ENCODE measurements at places on chromosomes 11 and 22. TPM values are rescaled to one million over a fixed set of nuclear protein-coding genes. Genes with fewer than 3 reads are reported as not detected.
A peak's percentile ranks its signal among the peaks of the same experiment; 100 is the strongest.

The NLRP14 gene
- total RNA-seq: not detected

The BARX2 gene
- total RNA-seq: not detected

The MMP7 gene
- total RNA-seq: not detected

DNA sequence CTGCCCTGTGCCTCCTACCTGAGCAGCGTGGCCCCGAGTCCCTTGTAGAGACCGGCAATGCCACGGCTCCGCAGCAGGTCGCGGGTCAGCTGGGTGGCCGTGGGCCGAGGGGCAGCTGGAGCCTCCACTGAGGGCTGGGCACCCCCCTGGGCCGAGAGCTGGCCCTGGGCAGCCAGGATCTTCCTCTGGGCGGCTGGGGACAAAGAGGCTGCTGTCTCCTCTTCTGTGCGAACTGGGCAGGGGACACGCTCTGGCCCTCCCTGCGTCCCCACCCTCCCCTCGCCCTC lies 2.6 kb upstream of the CEND1 start:
- no peak overlapping the region for H3K4me3 ChIP-seq
- H3K4me1 ChIP-seq: peaks cover 21% of the 10 kb centered on the region
- H3K27me3 ChIP-seq: no peaks in the 10 kb centered on the region
- no peaks in the 10 kb centered on the region for H3K36me3 ChIP-seq

GRCh38 chr22:20087319-20088262 lies 7.5 kb downstream of the DGCR8 start:
- DNase-seq: no peak
- peaks cover 4% of the 10 kb centered on the region for H3K4me1 ChIP-seq

DNA sequence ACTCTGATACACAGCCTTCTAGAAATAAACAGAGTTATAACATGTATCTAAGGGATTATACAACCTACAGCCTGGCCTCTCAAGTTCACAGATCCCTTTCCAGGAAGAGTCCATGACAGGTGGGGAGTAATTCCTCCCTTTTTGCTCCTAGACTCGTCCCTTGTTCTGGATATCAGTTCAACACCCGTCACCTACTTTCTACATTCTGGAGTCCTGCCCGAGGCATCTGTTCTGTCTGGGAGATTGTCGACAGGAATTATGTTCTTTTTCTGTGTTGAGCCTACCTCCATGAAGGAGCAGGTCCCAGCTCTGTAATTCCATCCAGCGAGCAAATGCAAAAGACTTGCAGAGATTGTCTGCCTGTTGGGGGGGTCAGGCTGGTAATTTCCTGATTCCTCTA lies 224.6 kb upstream of the NTM start:
- H3K36me3 ChIP-seq: no peaks in the 10 kb centered on the region
- H3K4me1 ChIP-seq: no peaks in the 10 kb centered on the region
- DNase-seq: no peak

GRCh38 chr11:107951155-107951554 lies 22.9 kb downstream of the RAB39A start:
- no peak overlapping the region for H3K4me3 ChIP-seq
- H3K4me1 ChIP-seq: no peaks in the 10 kb centered on the region
- H3K27ac ChIP-seq: no peak overlapping the region

DNA sequence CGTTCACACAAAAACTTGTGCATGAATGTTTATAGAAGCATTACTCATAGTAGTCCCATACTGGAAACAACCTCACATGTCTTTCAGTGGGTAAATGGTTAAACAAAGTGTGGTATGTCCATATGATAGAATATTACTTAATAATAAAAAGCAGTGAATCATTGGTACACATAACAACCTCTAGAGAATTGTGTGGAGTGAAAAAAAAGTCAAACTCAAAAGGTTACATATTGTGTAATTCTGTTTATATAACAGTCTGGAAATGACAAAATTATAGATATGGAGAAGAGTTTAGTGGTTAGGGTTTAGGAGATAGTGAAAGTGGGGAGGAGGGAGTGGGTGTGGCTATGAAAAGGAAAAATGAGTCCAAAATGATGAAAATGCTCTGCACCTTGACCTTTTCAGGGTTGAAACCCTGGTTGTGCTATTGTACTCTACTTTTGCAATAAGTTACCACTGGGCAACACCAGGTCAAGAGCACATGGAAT lies 243.4 kb upstream of the DDI1 start:
- H3K4me1 ChIP-seq: no peaks in the 10 kb centered on the region
- DNase-seq: no peak
- H3K36me3 ChIP-seq: no peaks in the 10 kb centered on the region

DNA sequence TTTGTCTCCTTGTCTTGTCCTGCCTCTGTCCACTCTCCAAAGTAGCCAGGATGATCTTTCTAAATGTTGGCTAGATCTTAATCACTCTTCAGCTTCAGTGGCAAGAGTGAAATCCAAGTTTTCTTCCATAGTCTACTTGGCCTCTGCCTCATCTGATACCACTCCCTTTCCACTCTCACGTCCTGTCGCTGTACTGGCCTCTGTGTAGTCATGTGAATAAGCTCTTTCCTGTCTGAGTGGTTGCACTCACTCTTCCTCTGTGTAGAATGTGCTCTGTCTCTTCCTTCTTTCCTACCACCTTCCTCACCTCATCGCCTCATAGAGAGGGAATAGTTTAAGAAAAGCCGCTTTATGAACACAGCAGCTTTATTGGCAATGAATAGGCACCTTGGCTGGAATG lies 86.5 kb downstream of the WNT11 start:
- no peaks in the 10 kb centered on the region for H3K36me3 ChIP-seq
- no peak overlapping the region for H3K27ac ChIP-seq
- no peaks in the 10 kb centered on the region for H3K4me1 ChIP-seq
- no peaks in the 10 kb centered on the region for H3K27me3 ChIP-seq

DNA sequence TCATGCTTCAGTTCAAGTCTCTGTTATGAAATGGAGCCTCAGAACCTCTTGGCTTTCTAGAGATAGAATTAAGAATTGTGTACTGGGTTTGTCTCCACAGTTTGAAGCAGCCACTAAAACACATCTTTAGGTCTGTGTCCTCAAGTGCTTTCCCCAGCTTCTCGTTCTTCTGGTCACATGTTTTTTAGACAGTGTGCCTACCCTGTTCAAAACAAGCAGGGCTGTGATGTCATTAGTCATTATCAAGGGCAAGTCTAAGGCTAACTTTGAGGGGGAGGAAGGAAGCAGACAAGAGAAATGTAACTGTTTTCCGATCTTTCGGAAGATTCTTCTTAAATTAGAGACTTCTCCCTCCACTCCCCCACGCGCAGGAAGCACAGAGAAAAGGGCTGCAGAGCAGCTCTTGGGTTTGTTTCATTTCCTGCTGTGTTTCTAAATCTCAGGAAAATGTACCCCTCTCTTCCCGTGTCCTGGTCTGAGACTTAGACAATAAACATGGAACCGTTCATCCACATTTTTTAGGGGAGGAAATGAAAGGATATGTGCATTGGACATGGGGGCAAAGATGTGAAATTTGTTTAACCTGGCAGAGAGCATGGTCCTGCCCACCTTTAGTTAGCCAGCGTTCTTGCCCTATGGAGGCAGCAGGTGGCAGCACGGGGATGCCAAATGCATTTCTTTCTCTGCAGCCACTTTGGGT lies 3.1 kb downstream of the AKIP1 start:
- no peaks in the 10 kb centered on the region for H3K27me3 ChIP-seq
- no peak for DNase-seq
- no peak overlapping the region for H3K27ac ChIP-seq
- H3K4me3 ChIP-seq: no peak overlapping the region
- peaks cover 27% of the 10 kb centered on the region for H3K36me3 ChIP-seq

GRCh38 chr11:62600367-62601121 lies 1.1 kb downstream of the MTA2 start:
- peak overlapping the region; percentile 90 for H3K4me3 ChIP-seq
- no peak for DNase-seq
- H3K4me1 ChIP-seq: peaks cover 28% of the 10 kb centered on the region

DNA sequence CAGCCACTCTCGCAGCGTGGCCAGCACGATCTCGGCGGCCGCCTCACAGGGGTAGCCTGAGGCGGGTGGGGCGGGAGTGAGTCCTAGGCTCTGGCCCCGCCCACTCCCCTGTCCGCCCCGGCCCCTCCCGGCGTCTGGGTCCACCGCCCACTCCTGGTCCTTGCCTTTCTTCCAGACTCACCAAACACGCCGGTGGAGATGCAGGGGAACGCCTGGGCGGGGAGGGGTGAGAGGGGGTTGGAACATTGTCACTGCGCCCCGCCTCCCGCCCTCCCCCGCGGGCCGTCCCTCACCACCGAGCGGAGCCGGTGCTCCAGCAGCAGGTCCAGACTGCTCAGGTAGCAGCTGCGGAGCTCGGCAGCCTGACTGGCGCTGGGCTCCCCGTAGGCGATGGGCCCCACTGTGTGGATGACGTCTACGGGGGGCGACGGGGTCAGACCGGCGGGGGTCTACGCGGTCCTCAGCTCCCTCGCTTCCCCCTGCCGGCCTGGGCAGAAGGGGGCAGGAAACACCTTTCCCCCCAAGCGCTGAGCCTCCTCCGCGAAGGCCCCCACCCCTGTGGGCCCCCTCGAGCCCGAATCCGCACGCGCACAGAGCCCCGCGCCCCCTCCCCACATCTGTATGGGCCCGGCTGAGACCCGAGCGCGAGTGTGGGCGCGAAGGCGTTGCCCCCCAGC lies 13.2 kb downstream of the OTUB1 start:
- H3K27ac ChIP-seq: no peak overlapping the region
- no peak for DNase-seq
- no peak overlapping the region for H3K4me3 ChIP-seq

GRCh38 chr11:69936771-69937170 lies 117.6 kb upstream of the FGF3 start:
- H3K27ac ChIP-seq: no peak overlapping the region
- no peaks in the 10 kb centered on the region for H3K36me3 ChIP-seq
- peaks cover 8% of the 10 kb centered on the region for H3K27me3 ChIP-seq
- no peak overlapping the region for H3K4me3 ChIP-seq
- no peak for DNase-seq
- H3K4me1 ChIP-seq: peaks cover 5% of the 10 kb centered on the region

DNA sequence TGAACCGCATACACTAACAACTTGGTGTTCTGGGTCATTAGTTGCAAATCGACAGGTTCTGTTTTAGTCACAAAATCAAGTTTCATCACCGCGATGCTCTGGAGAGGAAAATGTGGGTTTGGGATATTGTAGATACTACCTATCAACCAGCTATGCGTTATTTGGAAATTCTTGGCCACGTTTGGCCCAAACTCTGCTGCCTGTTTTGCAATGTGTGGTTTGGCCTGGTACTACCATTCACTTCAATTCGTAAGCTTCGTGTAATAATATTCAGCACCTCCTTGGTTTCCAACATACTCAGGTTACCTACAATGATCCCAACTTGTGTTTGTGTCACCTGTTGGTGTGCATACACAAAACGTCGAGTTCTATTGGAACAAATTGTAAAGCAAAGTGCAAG lies 16.2 kb upstream of the ACER3 start:
- no peaks in the 10 kb centered on the region for H3K36me3 ChIP-seq
- H3K27ac ChIP-seq: no peak overlapping the region
- no peak for DNase-seq
- H3K4me3 ChIP-seq: no peak overlapping the region
- no peaks in the 10 kb centered on the region for H3K4me1 ChIP-seq
